Hippocampal formation (tissue), 2 donors: ENCODE measurements at places on chromosomes 5 and 9.

DNA sequence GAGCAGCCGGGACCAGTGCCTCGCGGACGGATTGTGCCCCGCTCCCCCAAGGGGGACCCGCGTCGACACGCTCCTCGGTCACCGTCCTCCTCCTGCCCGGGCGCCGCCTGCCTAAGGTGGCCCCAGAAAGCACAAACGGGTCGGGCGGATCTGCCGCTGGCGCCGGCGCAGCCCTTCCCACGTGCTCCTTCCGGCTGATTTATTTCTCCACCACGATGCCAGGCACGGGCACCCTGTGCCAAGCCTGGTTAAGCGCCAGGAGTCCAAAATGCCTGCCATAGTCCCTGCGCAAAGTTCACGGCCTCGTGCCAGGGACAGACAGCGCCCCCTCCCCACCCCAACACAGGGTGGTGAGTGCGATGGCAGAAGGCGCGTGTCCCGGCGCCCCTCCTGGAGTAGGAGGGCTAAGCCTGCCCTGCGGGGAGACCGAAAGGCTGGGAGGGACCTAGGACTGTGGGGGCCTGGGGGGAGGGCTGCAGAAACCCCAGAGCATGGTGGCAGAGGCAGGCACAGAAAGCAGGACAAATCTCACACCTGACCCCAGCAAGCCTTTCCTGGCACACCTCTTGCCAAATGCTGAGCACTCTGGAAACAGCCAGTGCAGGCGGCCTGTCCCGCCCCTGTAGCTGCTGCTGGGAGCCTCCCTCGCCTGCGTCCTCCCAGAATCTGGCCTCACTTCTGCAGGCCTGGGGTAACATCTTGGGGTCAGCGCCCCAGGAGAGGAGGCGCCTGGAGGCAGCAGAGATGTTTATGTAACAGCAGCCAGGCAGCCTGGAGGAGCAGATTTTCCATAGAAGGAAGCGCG lies 1.1 kb upstream of the NOTCH1 start:
- peak; percentile 47 for DNase-seq

- DNase-seq: no peak
Observed at GRCh38 chr5:110707260-110707844, 19.1 kb downstream of the TMEM232 start.

DNA sequence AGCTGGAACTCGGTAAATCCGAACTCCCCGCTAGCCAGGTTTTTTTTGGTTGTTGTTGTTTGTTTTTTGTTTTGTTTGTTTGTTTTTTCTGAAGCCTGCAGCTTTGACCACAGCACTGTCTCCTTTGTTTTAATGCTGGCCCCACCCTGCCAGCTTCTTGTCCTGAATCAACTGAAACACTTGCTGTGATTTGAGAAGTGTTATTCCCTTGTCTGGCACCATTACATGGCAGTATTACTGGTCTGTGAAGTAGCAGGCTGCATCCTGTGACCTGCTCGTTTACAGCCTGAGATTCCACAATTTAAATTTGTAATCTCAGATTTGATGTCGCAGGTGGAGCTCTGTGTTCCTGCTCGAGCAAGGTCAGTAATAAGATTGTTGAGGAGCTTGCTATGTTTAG lies 1.4 kb upstream of the SLC36A2 start:
- DNase-seq: no peak

- no peak for DNase-seq
Observed at GRCh38 chr9:109742776-109743348, 37.1 kb upstream of the PALM2AKAP2 start.
